Activated T-helper 1 cell treated with Interleukin-2 at 50 U/mL for 16 hours (primary cell): ENCODE measurements at places on chromosomes 4 and X.

DNA sequence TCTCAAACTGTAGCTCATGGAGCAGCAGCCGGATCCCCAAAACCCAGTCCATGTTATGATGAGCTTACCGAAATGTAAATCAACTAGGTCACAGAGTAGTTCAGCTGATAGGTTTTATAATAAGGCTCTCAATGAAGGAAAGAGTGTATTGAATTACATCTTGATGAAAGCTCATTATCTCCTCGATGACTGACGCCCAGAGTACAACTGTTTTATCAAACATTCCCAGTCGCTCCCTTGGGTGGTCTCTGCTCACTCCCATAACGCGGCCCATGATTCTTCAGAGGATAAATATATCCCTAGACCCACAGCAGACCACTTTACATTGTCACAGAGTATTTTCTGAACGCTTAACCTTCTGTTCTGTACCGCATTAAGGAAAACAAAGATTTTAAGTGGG, 452.3 kb upstream of the GALNT7 start:
- no peak for DNase-seq

DNA sequence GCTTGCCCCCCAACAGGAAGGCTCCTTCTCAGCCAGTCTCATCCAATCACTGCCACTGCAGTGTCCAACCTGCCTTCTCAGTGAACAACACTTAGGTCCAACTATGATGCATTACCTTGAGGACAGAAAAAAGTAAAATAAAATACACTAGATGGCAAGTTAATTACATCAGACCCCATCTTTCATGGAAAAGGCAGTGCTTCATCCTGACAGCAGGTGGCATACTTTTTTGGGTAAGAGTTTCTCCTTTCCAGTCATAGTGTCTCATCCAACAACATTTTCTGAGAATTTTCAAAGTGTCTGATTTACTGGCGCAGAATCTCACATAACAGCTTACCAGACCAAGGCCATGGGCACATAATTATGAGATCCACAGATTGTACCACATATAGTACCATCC, 1742.8 kb downstream of the PCDH7 start:
- DNase-seq, result no peak

- DNase-seq, result no peak
These were observed 586 bp downstream of the HERC5 start for GRCh38 chr4:88457307-88458103.

DNA sequence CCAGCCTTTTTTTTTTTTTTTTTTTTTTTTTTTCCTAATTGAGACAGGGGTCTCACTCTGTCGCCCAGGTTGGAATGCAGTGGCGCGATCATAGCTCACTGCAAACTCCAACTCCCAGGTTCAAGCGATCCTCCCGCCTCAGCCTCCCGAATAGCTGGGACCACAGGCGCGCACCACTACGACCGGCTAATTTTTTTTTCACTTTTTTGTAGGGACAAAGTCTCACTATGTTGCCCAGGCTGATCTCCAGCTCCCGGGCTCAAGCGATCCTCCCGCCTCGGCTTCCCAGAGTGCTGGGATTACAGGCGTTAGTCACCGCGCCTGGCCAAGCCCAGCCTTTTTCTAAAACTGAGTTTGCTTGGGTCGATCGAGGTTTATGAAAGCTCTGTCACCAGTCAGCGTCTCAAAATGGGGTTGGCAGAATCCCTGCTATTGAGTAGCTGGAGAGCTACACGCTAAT, 1.3 kb upstream of the OTUD5 start:
- no peak for DNase-seq

- DNase-seq, result no peak
These were observed 110.1 kb downstream of the ANAPC4 start for GRCh38 chr4:25487155-25487554.

- DNase-seq, result no peak
These were observed 13.2 kb downstream of the ELF2 start for GRCh38 chr4:139163806-139164206.

DNA sequence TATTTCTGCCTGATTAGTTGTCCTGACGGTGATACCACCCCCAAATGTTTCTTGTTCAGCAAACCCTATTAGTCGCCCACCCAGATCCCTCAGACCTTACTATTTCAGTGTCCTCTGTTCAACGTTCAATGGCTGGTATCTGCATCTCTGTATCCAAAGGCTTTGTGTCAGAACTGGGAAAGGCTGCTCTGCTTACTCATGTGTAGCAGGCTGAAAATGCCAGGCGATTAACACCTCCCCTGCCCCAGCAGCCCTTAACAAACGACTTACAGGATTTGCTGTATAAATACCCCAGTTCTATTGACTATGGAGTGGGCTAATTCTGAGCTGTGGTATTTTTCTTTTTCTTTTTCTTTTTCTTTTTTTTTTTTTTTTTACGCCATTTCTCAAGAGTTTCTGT, 415.0 kb downstream of the ZNF674 start:
- no peak for DNase-seq

- DNase-seq, result no peak
These were observed 406.0 kb upstream of the EDA2R start for GRCh38 chrX:67044866-67045265.

DNA sequence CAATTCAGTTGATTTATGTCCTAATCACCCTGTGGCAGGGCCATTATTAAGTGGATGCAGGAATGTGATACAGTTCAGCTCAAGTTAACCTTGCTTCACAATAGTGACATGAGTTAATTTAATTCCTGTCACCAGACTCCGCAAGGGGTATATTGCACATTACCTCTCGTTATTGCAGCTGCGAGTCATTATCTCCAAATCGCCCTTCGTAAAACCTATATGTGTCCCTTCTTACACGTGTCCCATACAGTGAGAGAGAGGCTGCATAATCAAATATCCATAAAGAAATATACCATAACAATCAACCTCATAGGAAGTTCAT, 369.9 kb upstream of the ANXA10 start:
- DNase-seq, result no peak

GRCh38 chr4:39452153-39452859, 6.4 kb downstream of the RPL9 start:
- DNase-seq, result no peak

GRCh38 chr4:56613101-56613862, 67.8 kb downstream of the HOPX start:
- no peak for DNase-seq

DNA sequence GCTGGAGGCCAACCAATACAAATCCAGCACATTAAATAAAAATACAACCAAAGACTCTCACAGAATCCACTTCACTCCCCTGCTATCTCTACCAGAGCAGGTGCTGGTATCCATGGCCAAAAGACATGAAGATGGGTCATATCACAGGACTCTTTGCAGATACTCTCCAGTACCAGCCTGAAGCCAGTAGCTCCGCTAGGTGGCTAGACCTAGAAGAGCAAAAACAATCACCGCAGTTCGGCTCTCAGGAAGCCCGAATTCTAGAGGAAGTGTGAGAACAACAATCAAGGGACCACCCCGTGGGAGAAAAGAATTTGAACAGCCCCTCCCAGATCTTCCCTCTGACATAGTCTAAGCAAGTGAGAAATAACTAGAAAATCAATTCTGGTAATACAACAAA, 20.2 kb downstream of the CLIC2 start:
- no peak for DNase-seq

DNA sequence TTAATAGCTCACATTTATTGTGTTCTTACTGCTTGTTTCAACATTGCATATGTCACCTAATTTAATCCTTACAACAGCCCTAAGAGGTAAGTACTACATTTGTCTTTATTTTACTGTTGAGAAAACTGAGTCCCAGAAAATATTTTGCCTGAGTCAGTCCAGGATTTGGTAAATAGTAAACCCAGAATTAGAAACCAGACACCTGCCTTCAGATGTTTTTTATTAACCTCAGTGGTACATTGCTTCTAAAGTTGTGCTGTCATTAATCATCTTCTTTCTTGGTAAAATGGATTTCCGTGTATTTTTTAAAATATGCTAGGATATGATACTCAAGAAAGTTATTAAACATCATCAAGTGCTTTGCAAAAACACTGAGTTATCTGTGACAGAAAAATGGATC, 31.4 kb downstream of the USP53 start:
- DNase-seq, result no peak

DNA sequence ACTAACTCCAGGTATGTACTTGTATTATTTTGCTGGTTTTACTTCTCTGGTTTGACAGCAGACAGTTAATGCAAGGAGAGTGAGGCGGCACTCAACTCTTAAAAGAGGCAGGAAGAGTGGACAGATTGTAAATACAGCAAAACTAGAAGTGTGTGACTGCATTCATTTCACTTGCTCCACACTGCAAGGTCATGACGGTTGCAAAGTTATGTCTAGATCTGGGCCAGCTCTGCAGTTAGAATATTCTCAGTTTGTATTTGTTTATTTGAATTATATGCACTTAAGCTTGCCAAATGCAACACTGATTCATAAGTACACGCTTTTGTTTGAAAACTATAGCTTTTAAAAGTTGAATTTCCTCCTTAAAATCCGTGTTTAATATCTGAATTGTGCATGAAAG, 148.9 kb downstream of the STIM2 start:
- no peak for DNase-seq

GRCh38 chrX:17860811-17861488, at the start of gene RAI2:
Gene RAI2 (minus strand): TSS chrX:17861298. CDS start chrX:17802010, 59,288 bp downstream.
- no peak for DNase-seq

GRCh38 chr4:25844961-25845712, 17.7 kb downstream of the SEL1L3 start:
- no peak for DNase-seq

DNA sequence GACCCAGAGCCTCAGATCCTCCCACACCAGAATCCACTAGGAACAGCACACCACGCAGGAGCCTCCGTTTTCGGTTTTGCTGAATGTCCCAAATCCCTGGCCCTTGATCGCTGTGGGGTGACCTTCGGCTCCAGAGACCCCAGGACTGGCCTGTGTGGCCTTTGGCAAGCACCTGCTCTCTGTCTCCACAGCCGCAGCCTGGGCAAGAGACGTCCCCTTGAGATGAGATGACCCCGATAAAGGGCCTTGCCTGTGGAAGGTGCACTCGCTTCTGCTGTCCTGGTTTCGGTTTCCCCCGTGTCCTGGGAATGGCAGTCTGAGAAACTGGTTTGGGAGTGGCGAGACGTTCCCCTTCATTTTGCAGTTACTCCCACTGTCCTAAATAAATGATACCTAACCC, 9.6 kb downstream of the PSAPL1 start:
- DNase-seq, result no peak
